NCI-H1417 treated with DMSO at 0.1 percent for 48 hours (cell line): ENCODE measurements at places on chromosomes 3 and 15.

- no peak for DNase-seq
Measured at GRCh38 chr15:38687340-38687739, 122.7 kb upstream of the RASGRP1 start.

GRCh38 chr3:61442696-61443095 lies 118.7 kb upstream of the PTPRG start:
- DNase-seq: no peak

- peak; percentile 9 for DNase-seq
Measured at GRCh38 chr3:148727231-148727630, 29.5 kb downstream of the AGTR1 start.

DNA sequence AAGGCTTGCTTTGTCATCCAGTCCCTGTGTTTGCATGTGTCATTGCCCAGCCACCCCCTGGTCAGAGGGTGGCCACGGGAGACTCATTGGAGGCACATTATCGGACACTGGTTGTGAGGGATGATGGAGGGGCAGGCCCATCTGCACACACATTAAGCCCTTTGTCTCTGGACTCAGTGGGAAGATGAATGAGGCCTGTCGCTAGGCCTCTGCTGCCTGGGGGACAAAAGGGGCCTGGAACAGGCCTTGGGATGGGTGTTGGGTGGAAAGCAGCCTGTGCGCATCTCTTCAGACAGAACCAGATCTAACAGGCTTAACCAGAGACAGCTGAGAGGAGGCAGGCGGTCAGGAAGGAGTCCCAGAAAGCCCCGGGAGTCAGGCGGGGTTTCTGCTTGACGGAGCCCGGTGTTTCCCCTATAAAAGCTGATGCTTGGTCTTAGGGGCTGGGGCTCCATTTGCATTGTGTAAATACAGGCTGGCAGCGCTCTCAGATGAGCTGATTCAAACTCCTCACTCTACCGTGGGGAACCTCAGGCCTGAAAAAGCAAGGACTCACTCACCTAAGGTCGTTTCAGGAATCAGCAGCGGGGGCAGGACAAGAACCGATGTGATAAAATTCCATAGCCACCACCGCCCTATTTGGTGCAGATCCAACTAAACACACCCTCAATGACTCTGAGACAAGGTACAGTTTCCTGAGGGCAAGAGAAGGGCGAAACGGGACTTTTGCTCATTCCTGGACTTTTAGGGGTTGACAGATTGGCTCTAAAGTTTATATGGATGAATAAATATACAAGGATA lies 17.1 kb upstream of the SKIC8 start:
- no peak for DNase-seq

DNA sequence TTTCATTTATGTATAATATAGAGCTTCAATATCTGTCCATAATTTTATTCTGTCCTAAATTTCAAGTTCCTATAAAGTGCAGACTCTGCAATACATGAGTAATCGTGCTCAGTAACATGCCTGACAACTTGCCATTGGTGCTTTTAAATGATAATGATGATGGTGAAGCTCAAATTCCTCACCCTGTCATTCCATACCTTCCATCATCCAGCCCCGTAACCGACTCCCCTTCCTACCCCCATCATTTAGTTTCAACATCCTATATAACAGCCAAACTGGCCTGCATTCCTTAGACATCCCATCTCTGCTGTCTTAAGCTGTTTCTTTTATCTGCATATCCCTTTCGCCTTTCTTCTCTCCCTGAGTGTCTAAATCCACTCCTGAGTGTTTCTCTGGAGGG lies 67.2 kb upstream of the DLG1 start:
- no peak for DNase-seq

- DNase-seq: no peak
Measured at GRCh38 chr3:197926418-197926817, 23.6 kb upstream of the RPL35A start.

GRCh38 chr3:127610105-127610504 lies 11.9 kb downstream of the MCM2 start:
- no peak for DNase-seq

DNA sequence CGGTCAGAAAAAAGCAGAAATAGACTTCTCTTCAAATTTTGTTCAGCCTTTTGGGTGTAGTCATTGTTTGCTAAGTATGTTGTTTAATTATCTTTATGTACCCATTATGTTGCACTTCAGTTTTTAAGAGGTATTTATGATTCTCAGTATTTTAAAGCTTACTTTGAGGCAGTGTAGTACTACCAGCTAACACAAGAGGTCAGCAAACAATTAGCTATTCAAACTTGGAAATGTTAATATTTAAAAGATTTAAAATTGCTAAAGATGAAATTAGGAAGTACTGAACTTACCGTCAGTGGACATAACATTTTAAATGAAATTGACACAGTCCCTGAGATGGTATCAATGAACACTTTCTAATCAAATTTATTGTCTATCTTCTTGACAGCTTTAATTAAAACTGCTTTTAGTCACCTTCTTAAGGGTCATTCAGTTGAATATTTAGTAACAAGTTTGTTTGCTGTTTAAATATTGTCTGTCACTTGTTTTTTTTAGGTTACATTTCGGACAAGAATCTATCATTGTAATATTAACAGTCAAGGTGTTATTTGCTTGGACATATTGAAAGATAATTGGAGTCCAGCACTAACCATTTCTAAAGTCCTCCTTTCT lies 28.1 kb downstream of the NKIRAS1 start:
- no peak for DNase-seq

DNA sequence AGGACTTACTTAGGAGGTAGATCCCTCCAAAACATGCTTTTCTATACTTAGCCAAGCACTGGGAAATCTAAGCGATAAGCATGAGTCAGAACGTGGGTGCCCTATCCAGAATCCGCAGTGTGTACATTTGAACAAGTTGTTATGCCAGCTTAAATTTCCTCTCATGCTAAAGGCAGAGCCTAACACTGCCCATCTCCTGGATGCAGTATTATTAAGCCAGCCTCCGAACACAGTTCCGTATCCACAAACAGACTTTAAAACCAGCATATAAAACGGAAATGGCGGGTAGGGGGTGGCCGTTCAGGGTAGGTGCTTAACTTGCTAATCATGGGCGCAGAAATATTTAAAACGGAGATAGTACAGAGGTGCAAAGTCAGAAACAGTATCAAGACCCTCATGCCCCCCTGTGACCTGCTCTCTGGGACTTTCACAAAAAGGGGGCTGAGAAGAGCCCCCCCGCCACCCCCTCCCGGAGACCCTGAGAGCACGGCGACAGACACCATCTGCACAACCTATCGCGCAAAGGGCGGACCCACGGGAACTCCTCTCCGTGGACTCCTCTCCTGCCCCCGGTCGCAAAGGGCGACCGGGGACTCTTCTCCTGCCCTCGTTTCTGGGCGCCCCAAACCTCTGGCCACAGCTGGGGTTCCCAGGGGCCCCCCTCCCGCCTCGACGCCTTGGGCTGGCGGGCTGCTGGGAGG lies 889 bp upstream of the LRRIQ4 start:
- peak; percentile 38 for DNase-seq

DNA sequence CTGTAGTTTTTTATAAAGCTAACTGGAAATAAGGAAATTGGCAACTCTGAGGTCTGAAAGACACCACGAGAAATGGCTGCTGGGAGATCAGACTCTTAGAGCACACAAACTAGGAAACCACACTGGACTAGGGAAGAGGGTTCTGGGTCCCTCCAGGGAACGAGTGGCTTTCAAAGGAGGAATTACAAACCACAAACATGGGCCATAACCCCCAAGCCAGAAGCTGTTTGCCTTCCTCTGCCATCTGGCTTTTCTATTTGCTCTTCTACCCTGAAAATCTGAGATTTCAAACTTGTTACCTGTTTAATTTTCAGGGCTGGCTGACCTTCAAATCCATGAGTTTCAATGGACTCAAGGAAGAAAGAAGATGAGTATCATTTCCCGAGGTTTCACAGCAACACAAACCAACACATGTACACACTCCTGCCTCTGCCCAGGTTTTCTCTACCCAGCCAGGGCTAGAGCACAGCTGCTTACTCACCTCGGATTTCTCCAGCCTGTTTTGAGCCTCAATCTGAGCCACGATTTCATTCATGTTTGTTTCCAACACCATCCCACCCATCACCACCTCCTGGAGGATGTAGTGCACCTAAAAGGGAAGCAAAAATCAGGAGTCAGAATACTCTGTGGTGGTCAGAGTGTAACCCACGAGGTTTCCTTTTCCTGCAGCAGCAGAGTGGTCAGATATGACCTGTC lies 22.6 kb upstream of the ANPEP start:
- DNase-seq: no peak

GRCh38 chr15:66884115-66884622 lies 181.2 kb upstream of the SMAD3 start:
- no peak for DNase-seq

- no peak for DNase-seq
Measured at GRCh38 chr3:73007992-73008712, 11.5 kb downstream of the PPP4R2 start.
